CD4-positive, alpha-beta memory T cell (primary cell): ENCODE measurements at places on chromosomes 13 and 19.

- DNase-seq: no peak
Observed at GRCh38 chr13:105343134-105343806, 1192.2 kb downstream of the EFNB2 start.

GRCh38 chr19:44875666-44876451 is 15.2 kb upstream of the TOMM40 start:
- no peak for DNase-seq

GRCh38 chr13:60494296-60494695 is 97.3 kb downstream of the TDRD3 start:
- DNase-seq: no peak

DNA sequence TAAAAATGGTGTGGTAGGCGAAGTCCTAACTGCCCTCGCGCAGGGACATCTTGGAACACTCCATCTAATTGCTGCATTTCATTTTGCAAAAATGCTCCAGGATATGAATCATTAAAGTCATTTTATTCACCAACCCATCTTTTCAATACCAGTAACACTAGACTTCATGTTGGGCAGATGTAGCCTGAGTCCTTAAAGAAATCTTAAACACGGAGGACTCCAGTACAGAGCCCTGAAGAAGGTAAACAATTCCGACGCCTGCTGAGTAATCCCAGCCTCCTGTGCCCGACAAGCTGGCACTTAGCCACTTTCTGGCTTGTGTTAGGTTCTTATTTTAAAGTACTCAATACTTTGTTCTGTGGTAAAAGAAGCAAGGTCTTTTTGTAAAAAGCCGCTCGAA is 58.0 kb upstream of the IRS2 start:
- DNase-seq: no peak

DNA sequence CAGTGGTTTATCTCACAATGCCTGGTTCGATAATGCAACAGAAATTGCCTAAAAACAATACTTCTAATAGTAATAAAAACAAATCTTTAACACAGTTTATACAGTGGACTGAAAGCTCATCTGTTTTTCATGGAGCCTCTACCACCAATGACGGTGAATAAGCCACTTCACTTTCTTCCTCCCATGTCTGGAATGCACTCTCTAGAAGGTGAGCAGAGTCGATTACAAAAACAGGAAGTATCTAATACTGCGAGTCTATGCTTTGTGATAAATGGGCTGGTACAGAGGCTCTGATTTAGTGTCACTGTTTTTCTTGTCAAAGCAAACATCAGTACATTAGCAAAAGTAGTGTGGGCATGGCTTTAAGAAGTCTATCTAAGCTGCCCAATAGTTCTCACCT is 1348.6 kb upstream of the SLC10A2 start:
- no peak for DNase-seq

DNA sequence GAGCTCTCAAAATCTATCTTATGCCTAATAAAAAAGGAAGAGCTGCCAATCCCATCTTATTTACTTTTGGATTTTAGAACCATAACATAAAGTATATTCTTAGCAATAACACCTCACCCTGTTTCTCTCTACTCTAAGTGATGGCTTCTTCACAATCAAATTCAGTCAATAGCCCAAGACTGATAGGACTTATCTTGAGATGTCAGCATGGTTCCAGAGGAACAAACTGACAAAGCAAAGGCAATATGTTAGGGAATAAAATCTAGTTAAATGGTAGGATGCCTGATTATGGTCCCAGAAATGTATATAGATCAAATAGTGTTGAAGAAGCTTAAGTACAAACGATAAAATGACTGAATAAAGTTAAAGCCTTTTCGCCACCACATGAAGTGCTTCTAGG is 36.3 kb downstream of the DACH1 start:
- DNase-seq: no peak

GRCh38 chr19:40119380-40119779 is 28.6 kb upstream of the ZNF780A start:
- no peak for DNase-seq

DNA sequence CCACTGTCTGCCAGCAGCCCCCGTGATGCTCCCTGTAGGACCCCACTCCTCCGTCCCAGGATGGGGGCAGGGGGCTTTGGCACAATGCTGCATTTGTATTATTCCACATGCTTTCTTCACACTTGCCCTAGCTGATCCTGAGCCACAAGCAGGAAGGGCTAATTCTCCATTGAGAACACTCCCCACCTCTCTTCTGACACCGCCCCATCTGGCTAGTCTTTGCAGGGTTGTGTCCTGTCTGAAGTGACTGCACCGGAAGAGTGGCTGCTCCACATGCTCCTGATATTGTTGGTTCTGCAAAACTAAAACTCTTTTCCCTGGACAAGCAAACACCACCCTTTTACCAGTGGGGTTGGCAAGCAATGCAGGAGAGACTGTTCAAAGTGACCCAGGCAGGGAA is 18.0 kb downstream of the ZNF574 start:
- no peak for DNase-seq

GRCh38 chr19:36987091-36987490 is 71.0 kb downstream of the ZNF568 start:
- no peak for DNase-seq

GRCh38 chr19:20470345-20471135 is 95.0 kb downstream of the ZNF737 start:
- DNase-seq: no peak

DNA sequence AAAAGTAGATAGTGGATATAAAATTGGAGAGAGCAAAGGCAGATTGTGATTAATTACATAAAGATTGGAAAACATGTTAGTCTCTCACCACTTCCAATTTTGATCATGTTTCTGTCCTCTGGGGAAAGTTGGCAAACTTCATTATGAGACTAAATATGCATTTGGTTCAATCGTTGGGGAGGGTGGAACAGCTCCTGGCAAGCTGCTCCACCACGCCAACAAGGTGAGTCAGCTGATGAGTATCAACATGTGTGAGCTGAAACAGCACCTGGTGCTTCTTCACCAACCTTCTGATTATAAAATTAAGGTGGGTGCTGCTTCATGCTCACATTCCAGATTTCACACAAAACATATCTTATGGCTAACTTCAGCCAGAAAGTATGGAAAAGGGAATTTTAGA is 1784.6 kb downstream of the SLITRK5 start:
- no peak for DNase-seq

DNA sequence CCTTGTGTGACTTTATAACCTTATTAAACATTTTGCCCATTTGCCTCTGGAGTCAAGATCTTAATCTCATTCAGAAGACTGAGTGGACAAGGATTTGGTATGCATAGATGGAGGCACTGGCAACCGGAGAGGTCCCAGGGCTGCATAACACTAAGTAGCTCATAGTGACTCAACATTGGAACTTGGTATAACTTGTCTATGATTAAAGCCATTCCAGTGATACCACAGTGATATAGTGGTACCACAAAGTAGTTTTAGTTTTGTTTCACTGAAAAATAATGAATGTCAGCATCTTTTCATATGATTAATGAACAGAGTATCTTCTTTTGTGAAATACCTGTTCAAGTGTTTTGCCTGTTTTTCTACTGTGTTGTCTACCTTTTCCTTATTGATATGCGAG is 26.4 kb downstream of the CDK8 start:
- no peak for DNase-seq

DNA sequence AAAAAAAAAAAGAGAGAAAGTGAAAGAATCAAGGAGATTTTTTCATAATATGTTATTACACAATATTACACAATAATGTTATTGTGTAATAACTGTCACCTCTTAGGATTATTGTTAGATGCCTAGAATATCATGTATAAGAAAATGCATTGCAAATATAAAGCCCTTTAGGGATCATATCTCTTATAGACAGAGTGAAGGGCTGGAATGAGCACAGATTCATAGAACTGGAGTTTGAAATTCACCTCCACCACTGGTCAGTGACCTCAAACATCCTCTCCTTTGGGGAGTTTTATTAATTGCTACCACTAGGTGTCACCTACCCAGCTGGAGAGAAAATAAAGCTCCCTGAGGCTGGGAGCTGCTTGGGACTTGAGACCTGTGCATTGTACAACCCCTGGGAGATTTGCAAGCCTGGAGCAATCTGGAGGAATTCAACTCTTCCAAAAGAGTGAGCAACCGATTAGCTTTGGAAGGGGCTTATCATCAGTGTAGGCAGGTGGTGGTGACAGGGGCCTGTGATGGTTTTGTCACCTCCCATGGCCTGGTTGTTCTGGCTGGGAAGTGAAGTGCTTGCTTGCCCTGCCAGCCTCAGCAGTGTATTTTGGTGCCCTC is 30.3 kb upstream of the FRY start:
- DNase-seq: peak; percentile 6

DNA sequence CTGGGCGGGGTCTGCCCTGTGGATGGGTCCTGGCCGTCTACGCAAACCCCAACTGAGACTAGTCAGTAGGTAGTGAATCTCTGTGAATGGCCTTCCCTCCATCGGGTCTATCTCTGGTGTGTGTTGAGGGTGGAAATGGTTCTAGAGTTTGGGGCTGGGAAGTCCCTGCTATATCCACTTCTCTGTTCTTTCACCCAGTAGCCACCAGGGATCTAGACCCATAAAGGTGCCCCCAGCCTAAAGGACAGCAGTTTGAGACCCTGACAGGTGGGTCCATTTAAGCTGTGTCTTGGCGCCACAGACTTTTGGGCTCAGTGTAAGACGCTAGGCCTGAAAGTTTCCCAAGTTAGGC is 57.7 kb downstream of the ZNF568 start:
- no peak for DNase-seq

- DNase-seq: no peak
Observed at GRCh38 chr13:113052206-113052605, 53.4 kb upstream of the F7 start.

GRCh38 chr13:50171590-50172282 is 156.5 kb downstream of the KCNRG start:
- DNase-seq: no peak

DNA sequence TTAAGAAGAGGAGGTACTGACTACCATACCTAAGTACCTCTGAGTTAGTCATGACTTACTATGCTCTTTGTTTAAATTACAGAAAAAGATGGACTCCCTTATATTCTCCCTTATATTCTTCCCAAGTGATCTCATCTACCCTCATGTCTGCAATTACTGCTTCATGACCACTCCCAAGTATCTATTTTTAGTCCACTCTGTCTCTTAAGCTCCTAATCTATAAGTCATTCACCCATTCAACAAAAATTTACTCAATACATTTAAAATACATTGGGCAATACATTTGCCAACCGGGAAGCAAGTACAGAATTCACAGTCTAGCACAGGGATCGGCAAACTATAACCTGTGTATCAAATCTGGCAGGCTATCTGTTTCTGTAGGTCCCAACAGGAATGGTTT is 42.6 kb downstream of the KPNA3 start:
- no peak for DNase-seq

GRCh38 chr13:101248739-101249514 is 167.4 kb downstream of the NALCN start:
- DNase-seq: no peak

DNA sequence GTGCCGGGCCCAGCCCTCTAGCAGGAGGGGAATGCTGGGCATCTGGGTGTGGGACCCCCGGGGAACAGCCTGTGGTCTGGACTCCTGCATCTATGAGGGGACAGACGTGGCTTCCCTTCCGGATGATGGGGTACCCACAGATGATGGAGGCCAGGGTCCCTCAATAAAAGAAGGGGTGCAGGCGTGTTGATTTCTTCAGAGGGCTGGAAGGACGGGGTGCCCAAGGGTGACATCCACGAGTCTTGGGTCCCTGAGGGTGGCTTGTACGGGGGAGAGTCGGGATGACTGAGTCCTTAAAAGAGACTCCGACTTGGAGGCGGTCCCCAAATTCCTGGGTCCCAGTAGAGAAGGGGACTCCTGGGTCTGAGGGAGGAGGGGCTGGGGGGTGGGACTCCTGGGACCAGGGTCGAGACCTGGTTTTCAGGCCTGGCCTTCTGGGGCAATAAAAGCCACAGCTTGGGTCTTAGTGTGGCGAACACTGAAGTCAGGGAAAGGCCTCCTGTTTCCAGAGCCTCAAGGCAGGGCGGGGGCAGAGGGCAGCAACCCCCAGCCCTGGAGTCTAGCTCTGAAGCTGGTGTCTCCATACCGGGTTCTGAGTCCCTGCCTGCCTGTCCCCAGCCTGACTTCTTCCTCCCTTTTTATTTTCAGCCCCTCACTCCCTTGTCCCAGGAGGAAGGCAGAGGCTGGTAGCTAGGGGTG is 459 bp upstream of the GRIN2D start:
- DNase-seq: no peak

- DNase-seq: no peak
Observed at GRCh38 chr13:109114162-109114561, 484.8 kb downstream of the MYO16 start.

DNA sequence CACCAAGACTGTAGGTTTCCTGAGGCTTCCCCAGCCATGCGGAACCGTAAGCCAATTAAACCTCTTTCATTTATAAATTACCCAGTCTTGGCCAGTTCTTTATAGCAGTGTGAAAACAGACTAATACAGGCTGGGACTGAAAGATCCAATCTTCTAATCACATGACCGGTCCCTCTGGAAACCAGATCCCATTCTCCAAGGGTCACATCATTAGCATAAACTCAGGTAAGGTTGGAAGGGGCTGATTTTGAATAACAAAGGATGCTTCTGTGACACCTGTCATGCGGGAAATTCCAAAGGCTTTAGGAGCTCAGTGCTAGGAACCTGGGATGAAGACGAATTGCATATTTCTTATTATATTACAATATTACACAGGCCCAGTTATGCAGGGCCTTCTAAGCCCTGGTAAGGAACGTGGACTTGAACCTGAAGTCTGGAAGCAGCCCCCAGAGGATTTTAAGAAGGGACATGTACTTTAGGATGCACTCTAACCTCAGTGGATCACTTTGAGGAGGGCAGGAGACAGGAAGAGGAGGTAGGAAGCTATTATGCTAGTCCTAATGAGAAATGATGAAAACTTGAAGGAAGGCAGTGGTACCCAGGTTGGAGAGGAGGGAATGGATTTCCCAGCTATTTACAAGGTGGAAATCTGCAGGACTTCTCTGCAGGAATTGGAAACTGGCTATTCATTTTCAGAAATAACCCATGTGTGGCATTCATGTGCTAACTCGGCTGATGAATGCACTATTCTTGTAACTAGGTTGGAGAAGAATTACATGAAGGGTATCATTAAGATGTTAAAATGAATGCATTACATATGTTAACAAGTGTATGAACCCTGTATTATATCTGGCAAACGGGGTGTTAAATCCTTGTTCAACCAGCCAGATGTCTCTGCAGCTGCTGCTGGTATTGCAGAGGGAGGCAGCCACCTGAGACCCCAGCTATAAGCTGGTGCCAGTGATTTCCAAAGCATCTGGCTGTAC is 19.3 kb downstream of the TNFSF11 start:
- no peak for DNase-seq

- no peak for DNase-seq
Observed at GRCh38 chr13:35131471-35131870, 189.4 kb downstream of the NBEA start.
